ENCODE measurements at places on chromosomes 16 and 17.

DNA sequence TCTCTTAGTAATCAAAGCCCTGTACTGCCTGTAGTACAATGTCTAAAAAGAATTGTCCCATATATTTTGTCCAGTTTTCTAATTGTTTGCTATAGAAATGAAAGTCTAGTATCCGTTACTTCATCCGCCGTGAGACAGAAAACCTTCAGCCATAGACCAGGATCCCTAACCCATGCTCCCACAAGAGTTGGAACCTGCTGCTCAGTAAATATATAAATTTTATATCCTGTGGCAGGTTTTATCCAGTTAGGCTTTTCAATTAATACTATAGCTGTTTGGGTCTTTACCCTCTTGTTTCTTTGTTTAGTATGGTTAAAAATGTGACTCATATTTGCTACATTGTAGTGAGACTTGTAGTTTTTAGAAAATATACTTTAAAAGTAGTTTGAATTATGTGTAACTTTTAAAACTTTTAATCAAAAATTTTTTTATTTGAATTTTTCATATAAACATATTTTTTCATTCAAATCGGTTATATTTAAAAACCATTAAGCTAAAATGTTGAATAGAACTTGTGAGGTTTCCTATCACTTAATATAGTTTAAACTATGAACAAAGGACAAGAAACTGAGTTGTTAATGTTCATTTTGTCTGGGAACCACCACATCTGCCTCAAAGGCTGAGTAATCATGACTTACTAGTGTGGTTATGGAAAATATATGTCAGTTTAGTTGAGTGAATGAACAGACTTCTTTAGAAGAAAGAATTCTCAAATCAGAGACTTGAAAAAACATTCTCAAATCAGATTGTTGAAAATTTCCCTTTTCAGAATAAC lies 54.8 kb downstream of the VMP1 start:
- no peak for DNase-seq

GRCh38 chr17:46266656-46267544 lies 28.0 kb upstream of the LRRC37A start:
- DNase-seq: no peak

DNA sequence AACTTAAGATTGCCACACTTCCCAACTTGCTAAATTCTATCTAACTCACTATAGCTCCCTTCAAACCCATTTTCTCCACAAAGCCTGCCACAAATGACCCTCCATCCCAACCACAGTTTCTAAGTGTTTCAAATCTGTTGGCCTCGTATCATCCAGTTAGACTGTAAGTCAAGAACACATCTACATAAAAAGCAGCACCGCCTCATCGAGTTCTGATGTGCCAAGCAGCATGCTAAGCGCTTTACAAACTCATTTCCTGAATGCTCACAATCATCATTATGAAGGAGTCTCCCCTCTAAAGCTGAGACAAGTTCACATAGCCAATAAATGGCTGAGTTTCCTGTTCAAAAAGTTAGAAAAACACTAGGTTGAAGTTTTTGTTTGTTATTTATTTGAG lies 9.2 kb upstream of the ANKFY1 start:
- no peak for DNase-seq

DNA sequence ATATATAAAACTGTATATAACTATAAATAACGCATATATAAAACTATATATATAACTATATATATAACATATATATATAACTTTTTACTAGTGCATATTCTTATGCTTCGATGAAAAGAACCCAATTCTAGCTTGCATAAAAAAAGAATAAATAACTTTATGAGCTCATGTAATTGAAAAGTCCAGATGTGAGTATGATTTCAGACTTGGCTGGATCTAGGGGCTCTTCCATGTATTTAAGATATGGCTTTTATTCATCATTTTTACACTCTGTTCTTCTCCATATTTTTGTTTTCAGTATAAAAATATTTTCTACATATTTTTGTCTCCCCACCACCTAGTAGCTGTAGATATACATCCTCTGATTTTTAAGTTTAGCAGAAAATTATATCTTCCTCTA lies 417.5 kb downstream of the CDH11 start:
- no peak for DNase-seq

DNA sequence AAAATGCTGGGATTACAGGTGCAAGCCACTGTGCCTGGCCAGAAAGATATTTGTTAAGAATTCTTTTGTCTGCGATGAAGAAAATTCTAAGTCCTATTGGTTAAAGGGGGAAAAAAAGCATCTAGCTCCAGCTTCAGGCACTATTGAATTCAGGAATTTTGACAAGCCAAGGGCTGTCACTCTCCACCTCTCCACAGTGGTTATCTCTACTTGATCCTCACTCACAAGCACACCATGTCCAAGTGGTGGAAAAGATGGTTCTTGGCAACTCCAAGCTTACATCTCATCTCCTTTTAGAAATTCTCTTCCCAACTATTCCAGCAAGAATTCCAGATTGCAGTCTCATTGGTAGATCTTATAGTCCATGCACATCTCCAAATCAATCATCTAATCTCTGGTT lies 7.1 kb downstream of the RBFOX1 start:
- no peak for DNase-seq

GRCh38 chr16:84068041-84068440 lies 25.4 kb upstream of the SLC38A8 start:
- DNase-seq: no peak

GRCh38 chr17:15952048-15952532 lies 7.2 kb downstream of the ADORA2B start:
- no peak for DNase-seq

DNA sequence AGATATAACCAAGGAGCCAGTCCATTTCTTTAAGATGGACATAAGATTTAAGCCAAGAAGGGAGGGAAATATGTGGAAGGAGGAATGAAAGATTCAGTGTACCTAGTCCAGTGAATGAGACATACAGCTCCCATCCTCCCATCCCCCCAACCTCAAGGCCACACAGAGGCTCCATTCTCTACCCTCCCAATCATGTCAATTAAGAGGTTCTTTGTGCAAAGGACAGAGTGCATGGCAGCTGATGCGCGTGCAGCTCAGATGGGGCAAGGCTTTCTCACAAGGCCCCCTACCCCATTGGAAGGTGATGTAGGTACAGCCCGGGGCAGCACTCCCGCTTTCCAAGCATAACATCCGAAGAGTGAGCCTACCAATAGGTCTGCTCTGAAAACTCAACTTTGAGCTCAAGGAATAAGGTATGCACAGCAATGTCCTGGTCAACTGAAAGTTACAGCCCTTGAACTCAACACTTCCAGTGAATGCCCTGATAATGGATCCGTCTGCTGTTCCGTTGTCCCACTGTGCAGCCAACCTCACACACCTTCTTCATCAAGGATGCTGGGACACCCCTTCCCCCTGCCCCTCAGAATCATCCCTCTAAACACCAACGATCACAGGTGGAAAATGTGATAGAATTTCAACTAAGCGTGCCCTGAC lies 458.1 kb downstream of the SOX9 start:
- no peak for DNase-seq

GRCh38 chr17:21078016-21078780 lies 35.4 kb upstream of the USP22 start:
- DNase-seq: no peak

DNA sequence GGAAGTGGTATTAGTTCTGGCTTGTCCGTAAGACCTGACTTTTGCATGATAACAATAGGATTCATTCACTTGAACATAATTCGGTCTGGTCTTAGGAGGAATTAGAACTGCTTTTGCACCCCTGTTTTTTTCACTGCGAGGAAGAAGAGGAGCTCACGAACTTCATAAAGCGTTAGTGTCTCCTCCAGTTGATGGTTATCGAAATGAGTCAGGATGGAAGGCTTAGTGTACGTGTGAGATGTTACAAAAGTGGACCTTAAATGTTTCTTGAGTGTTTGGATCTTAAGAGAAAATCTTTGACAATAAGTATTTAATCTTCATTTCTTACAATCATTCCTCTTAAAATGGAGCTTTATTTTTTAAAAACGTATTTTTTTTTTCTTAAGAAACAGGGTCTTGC lies 52.8 kb downstream of the USP10 start:
- no peak for DNase-seq

GRCh38 chr17:261635-262034 lies 80.2 kb upstream of the DOC2B start:
- DNase-seq: no peak

DNA sequence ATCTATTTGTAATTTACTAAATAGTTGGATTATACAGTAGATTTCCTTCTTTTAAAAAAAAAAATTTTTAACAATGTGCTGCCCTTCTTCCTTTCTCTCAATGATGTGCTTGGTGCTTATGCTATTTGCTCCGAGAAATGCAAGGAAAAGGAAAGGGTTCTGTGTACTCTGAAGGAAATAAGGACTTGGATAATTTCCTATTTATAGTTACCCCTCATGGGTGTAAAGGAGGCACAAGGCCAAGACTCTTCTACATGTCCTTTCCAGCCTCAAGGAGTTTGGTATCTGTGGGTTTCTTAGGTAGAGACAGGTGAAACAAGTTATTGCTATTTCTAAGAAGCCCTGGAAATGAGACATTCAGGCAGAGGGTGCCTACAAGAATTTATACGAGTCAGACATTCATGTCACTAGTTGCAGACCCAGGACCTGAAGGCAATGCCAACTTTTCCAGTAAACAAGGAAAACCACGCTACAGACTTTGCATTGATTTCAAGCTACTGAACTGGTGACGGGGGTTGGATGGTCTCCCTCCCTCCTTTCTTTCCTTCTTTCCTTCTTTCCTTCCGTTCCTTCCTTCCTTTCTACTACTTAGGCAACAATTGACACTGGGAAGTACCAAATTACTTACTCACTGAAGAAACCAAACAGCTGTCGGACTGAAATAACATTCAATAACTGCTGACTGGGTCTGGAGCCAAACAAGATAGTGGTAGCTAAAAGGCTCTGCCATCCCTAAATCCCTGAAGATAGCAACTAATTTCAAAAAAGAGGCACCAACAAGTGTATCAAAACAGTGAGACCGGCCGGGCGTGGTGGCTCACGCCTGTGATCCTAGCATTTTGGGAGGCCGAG lies 33.8 kb upstream of the GHDC start:
- no peak for DNase-seq

DNA sequence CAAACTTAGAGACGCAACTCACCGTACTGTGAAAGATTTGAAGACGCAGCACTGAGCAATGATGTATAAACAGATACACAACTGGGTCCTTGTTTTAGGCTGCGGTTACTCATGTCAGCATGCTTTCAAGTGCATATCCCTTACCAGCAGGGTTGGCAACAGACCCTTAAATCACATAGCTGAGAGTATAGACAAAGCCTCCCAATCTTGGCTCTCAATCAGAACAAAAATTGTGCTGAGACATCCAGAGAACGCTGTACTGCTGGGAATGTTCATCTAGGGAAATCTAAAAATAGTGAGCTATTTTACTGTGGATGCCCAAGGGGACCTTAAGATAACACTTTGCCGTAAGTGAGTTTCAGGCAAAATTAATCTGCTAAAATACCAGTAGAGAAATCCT lies 84.4 kb upstream of the NUDT7 start:
- DNase-seq: no peak

- DNase-seq: no peak
These were observed 773 bp downstream of the BLTP2 start for GRCh38 chr17:28643983-28644786.

GRCh38 chr17:43020789-43021740 lies 1.1 kb downstream of the VAT1 start:
- DNase-seq: no peak
